ENCODE measurements at places on chromosomes 5 and 9. TPM values are rescaled to one million over a fixed set of nuclear protein-coding genes. Genes with fewer than 3 reads are reported as not detected.

Gene LCN12
- total RNA-seq: not detected

Gene SPAAR
- total RNA-seq: 25.3 TPM

Gene CRHBP
- 4.9 TPM for total RNA-seq

Gene MLANA
- total RNA-seq: not detected

Gene CBY3
- not detected for total RNA-seq

DNA sequence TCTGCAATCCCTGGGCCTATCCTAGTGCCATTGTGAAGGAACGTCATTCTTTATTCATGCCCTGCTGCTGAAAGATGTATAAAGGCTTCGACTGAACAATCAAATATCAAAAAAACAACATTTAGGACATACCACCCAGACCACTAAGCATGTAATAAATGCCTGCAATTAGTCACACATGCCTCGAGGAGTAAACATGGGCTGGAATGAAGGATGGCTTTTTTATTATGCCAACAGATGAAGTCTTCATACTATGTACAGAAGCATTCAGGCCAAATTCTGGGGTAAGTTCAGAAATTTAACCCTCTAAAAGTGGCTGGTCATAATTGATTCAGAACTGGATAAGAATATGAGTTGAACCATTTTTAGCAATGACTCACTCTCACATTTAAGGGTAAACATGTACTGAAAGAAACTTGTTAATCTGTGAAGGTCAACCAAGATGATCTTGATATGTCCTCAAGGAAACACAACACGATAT is 38.1 kb downstream of the FAM240B start:
- DNase-seq: no peak

DNA sequence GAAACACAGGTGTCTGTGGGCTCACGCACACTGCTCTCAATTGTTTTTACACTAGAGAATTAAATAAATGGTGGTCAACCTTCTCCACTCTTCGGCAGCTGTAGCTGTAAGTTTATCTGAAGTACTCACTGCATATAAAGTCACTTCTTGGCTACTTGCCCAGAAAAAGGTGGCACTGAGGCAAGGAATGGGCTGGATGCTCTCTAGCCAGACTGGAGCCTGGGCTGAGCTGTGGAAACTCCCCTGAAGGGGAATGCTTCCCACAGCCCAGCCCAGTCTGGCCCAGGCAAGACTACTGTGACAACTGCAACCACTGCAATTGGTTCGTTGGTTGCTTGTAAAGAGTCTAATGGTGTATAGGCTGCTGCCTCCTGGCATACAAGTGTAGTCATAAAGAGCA is 4.5 kb downstream of the LEAP2 start:
- no peak for DNase-seq

DNA sequence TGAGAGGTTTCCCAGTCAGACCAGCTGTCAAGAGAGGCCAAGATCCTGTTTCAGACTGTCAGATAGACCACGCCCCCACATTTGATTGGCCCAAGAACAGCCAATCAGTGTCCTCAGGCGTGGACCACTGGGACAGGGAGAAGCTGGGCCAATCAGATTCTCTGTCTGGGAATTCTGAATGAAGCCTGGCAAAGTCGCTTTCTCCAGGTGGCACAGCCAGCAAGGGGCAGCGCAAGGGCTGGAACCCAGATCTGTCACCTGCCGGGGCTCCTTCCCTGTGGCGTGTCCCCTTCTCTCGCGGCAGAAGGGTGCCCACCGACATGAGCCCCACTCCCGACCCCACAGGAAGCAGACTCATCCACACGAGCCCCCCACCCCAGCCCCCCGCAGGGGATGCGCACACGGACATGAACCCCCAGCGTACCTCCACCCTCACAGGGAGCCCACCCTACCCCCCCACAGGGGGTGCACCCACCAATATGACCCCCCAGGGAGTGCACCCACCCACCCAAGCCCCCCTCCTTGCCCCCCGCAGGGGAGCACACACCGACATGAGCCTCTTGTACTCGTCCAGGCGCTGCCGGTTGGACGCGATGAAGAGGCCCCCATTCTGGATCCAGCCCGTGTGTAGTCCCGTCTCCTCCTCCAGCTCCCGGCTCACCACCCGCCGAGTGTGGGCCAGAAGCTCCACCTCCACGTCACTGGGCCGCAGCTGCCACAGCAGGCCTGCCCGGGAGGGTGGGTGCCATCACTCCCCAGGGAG is 6.1 kb downstream of the SARDH start:
- peak; percentile 77 for DNase-seq

DNA sequence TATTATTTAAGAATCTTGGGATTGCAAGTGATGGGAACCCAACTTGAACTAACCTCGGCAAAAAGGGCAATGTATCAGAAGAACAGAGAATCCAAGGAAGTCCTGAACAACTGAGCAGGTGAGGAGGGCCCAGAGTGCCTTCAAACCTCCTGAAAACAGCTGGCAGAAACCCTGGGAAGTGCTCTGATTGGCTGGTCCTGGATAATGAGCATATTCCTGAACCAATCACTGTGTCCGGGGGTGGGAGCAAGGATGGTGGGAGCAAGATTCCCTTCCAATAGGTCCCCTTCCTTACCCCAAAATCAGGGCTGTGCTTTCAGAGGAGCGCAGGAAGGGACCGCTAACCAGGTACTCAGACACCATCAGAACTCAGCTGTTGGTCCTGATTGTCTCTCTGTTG is 31.9 kb upstream of the TBC1D2 start:
- peak; percentile 37 for DNase-seq

GRCh38 chr9:121577572-121577971 is 73.9 kb upstream of the DAB2IP start:
- DNase-seq: no peak

DNA sequence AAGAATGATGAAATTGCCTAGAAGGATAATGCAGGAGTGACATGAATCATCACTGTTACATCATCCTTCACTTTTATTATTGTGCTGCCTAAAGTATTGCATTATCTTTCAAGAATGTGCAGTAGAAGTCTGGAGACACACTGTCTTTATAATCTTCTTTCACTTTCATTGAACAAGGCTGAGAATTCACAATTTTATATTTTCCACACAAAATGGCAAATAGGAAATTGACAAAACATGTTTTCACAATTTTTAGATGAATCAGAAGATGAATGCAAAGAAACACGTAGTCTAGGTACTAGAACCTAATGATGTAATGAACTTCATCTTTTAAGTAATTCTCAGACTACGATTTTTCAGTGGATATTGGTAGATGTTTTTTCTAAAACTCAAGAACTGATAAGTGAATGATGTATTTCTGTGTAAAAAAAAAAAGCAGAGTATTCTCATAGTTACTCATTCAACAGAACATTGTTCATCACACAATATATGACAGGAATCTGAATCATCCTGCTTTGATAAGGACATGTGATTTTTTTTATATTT is 131.5 kb upstream of the GRHPR start:
- DNase-seq: no peak

DNA sequence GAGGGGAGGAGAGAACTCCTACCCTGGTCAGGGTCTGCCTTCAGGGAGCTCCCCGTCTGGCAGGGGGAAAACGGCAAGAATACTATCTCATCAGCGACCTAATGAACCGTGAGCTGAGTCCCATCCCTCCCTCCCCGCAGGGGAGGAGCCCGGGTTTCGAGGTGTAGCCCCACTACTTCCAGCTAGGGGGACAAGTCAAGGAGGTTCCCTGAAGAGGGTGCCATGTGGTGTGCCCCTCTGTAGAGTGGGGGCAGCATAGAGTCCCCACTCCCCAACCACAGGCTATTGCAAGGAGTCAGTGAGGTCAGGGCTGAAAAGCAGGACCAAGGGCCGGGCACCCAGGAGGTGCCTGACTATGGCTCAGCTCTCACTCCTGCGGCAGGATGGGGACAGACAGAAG is 50.9 kb upstream of the RXRA start:
- no peak for DNase-seq

DNA sequence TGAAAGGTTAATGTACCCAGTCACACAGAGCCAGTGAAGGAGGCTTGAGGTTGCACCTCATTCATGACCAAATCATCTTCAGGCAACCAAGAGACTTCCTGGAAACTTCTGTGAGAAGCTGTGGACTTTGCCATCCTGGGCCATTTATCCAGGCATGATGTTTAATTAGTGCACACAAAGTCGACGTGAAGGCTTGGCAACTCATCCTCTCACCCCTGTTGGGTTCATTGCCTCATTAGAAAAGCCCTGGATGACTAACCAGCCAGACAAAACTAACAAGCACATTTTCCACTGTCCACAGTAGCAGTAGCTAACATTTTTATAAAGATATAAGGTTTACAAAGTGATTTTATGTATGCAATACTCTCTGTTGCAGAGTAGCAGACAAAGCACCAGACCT is 65.7 kb upstream of the ZNF462 start:
- DNase-seq: no peak

- no peak for DNase-seq
Observed at GRCh38 chr9:118652258-118652657, 717.0 kb downstream of the BRINP1 start.

DNA sequence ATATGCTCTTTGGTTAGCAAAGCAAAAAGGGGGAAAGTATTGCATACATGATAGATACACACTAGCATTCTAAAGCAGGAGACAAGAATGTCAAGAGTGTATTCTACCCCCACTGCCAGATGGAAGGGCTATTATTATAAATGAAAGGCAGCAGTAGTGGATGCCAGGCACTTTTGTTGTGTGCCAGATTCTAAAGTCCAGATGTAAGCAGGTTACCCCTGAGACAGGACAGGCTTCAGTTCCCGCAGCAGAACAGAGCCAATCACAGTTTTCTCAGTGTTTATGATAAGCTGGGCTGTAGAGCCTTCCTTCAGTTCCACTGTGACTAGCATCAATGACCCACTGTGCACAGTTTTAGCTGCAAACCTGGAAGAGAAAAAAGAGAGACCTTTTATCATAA is 226.6 kb upstream of the TBCA start:
- DNase-seq: no peak

DNA sequence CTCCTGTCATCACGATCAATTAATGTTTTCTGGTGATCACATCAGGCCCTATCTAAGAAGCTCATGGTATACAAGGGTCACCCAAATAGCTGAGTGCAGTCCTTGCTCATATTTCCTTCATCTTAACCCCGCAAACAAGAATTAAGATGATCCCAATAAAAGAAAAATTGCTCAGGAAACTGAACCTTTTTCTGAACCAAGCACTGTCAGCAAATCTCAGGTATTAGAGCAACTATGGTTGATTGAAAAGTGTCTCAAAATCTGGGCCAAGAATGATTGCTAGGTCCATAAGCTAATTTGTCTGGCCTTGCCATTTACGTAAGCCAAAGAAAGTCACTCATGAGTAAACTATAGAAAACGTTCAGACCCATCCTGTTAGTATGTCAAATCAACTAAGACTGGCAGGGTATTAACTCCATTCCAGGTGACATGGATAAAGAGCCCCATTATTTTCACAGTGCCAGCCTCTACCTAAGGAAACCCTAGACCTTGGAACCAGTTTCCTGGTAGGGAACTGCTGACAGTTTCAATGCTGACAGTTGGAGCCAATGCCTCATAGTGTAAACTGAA is 209.3 kb downstream of the DEPDC1B start:
- DNase-seq: no peak
